ENCODE measurements at places on chromosomes 16 and 17.
A peak's percentile ranks its signal among the peaks of the same experiment; 100 is the strongest.

GRCh38 chr17:47708864-47709541 lies 15.0 kb downstream of the TBKBP1 start:
- DNase-seq, result peak; percentile 67

- no peak for DNase-seq
Measured at GRCh38 chr17:63024201-63024600, 58.2 kb downstream of the TANC2 start.

DNA sequence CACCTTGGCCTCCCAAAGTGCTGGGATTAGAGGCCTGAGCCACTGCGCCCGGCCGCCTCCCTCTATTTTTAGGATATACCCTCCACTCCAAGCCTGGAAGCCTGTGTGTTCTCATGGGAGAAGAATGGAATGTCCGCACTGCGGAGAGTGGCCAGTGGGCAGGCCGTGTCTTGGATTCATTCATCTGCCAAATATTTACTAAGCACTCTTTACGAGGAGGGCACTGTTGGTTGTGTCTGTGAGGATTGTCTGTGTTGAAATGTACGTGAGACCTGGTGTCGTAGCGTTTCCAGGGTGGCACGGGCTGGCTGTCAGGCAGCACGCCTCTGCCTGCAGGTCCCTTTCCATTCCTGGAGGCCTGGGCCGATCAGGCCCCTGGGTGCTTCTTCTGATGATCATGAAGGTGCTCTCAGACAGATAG lies 19.2 kb downstream of the PGS1 start:
- DNase-seq, result no peak

GRCh38 chr16:20001856-20002707 lies 71.6 kb downstream of the GPR139 start:
- no peak for DNase-seq

DNA sequence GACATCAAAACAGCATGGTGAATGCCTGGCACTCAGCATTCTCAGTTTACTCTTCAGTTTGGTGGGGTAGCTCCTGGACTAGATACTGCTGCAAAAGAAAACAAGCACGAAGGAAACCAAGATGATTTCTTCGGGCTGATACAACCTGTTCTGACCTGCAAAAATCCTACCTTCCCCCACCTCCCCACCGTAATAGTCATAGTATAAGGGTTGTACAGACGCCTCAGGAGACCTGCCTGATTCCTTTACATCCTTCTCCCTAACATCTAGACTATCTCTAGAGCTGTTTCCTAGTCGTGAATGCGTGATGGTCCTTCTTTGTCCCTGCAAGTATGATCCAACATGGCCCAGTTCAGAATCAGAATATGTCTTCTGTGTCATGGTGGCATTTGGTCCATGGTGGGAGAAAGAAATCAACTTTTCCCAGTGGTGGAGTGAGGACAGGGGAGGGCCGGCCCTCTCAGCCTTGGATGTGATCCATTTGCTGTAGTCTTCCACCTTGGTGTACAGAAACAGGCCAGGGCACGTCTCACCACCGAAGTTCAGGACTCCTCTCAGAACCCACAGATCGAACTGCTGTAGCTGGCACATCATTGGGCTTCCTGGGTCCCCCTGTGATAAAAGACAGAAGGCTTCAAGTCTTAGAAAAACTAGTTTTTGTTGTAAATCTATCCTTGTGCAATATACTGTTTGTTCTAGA lies 14.5 kb downstream of the PRSS54 start:
- DNase-seq, result no peak

DNA sequence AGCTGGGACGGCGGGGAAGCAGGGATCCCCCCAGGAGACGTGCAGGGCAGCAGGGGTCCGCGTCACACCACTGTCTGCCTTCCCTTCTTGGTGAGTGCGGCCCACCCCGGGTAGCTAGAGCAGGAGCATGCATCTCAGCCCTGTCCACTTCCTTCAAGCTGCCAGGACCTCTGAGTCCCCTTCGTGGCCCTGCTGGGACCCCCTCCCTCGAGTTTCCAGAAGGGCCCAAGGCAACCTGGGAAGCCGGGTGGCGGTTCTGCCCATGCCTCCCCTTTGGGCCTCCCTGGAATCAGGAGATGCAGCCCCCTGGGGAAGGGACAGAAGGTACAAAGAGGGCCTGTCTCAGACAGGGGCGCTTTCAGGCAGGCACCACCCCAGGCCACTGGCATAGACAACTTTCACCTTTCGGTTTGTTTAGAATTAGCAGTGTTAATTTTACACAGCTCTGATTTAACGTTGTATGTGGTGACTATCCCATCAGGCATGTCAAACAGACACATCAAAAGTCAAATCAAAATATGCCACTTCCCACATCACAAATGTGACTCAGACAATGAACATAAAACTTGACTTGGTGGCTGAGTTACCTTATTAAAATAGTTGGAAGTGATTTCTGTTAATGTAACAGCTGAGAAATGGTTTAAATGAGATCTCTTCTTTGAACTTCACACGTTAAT lies 94.5 kb upstream of the METRNL start:
- no peak for DNase-seq

GRCh38 chr17:58632324-58633314 lies 59.2 kb downstream of the TEX14 start:
- no peak for DNase-seq

DNA sequence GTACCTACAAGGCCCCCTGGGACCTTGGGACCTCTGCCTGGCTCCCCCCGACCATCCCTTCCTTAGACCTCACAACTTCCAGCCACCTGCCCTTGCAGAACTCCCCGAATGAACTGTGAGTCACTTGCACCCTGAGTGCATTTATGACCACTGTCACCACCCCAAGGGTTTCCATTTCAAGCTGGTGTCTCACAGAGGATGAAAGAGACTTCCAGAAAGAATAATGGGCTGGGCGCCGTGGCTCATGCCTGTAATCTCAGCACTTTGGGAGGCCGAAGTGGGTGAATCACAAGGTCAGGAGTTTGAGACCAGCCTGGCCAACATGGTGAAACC lies 124.5 kb upstream of the CIBAR2 start:
- DNase-seq, result no peak

DNA sequence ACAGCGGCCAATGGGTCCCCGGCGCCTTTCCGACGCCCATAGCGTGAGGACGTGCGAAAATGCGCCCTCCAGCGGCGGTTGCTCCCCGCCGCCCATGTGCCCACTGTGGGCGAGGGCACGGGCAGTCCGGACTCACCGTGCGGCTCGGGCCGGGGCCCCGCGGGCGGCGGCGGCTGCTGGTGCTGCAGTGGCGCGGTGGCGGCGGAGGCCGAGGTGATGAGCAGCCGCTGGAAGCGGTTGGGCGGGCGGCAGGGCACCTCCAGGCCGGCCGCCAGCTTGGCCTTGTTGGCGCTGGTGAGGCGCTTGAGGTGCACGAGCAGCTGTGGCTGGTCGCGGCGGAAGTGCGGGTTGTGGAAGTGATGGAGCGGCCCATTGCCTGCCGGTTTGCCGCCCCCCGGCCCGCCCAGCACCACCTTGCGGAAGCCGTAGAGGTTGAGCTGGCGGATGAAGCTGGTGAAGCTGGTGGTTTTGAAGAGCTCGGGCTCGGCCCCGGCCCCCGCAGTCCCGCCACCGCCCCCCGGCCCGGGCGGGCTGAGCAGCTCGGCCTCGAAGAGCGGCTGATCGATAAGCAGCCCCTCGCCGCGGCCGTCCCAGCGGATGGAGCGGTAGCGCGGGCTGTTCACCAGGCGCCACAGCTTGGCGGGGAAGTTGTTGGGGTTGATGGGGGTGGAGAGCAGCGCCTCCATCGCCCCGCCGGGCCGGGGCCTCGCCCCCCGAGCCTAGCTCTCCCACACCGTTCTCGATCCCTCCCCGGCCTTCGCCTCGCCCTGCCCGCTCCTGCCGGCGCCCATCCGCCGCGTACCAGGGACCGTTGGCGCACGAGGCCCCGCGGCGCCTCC lies at the start of gene HSF5:
Gene HSF5, minus strand, starts transcription at position 820 of the 839 bp plus-strand sequence. Its CDS starts 134 bp downstream, at position 686.
- DNase-seq, result no peak

- DNase-seq, result no peak
Measured at GRCh38 chr17:53719229-53719628, 103.5 kb upstream of the KIF2B start.

Measured in H1 (cell line).